ENCODE measurements at places on chromosomes 7 and 10.

DNA sequence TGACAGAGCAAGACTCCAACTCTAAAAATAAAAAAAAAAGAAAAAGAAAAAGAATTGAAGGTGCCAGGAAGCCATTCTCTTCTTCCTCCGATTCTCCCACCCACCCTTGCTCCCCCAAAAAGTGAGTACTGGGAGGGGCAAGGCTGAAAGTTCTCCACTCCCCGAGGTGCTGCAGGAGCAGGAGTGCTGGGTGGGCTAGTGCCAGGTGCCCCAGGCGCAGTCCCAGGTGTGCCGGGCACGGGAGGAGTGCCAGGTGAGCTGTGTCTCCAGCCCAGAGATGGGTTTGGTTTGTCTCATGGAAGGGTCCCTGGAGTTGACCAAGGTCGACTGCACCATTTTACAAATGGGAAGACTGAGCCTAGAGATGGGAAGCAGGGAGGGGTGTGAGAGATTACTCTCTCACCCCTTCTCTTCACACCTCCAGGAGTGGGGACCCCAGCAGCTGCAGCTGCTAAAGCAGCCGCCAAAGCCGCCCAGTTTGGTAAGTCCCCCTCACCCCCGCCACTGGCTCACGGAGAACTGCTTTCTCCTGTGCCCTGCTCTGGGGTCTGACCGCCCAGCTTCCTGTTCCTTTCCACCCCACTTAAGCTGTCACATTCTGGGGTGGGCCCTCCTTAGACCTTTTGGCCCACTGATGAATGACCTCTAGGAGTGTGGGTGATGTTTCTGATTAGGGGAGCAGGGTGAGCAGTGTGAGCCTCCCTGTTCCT is 26.2 kb upstream of the LIMK1 start:
- no peak for DNase-seq

DNA sequence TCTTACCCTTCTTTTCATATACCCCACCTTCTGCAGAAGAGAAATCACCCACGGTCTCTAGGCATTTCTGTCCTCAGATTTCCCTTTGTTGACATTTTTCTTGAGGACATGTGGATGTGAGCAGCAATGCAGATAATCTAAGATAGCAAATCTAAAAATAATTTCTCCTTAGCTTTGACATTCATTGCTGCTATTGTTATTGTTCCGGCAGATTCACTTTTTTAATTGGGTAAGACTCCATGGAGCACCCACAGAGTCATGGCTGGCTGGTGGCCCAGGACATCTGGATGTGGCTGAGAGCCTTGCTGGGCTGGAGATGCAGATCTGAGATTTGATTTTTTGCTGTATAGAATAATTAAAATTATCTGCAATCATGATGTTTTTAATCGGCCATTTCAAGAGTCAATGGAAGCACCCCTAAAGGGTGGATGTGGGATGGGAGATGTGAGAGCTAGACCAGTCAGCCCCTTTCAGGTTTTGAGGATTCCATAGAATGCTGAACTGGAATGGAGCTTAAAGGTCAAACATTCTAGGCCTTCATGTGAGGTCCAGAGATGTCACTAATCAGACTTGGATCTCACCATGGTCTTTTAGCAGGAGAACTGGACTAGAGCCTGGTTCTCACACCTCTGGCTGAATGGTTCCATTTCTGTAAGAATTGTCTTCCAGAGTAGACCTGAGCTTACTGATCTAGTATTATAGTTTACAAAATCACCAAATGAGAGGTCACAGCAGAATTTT is 37.5 kb downstream of the TAS2R41 start:
- DNase-seq: no peak

DNA sequence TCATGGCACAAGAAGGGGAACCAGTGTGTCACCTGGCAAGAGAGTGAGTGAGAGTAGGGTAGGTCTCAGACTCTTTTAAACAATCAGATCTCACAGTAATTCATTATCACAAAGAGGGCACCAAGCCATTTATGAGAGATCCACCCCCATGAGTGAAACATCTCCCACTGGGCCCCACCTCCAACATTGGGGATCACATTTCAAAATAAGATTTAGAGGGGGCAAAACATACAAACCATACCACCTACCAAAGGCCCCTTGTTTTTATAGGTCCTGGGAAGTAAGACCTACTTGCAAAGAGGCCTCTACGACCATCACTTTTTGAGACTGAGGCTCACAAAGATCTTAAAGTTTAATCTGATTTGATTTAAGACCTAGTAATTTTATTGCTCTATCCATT is 134.9 kb downstream of the NRCAM start:
- no peak for DNase-seq

- DNase-seq: no peak
Measured at GRCh38 chr10:17586821-17587234, 30.3 kb downstream of the HACD1 start.

GRCh38 chr7:2031451-2031845 is 201.3 kb downstream of the MAD1L1 start:
- DNase-seq: no peak

DNA sequence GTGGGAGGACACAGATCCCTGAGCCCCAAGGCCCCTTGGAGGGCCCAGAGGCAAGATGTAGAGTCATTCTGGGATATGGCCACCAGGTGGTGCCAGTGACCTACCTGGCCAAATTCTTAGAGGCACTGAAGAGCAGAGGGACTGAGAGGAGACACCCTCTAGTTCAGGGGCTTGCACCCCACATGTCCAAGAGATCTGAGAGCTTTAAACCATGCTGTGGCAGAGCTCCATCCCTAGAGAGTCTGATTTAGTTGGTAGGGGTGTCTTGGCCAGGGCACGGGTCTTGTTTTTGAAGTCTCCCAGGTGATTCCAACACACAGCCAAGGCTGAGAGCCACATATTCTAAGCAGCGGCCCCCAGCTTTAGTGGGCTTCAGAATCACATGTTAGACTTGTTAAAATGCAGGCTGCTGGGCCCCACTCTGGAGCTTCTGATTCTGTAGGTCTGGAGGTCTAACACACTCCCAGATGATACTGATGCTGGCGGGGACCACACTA is 52.5 kb downstream of the PRF1 start:
- peak; percentile 63 for DNase-seq

DNA sequence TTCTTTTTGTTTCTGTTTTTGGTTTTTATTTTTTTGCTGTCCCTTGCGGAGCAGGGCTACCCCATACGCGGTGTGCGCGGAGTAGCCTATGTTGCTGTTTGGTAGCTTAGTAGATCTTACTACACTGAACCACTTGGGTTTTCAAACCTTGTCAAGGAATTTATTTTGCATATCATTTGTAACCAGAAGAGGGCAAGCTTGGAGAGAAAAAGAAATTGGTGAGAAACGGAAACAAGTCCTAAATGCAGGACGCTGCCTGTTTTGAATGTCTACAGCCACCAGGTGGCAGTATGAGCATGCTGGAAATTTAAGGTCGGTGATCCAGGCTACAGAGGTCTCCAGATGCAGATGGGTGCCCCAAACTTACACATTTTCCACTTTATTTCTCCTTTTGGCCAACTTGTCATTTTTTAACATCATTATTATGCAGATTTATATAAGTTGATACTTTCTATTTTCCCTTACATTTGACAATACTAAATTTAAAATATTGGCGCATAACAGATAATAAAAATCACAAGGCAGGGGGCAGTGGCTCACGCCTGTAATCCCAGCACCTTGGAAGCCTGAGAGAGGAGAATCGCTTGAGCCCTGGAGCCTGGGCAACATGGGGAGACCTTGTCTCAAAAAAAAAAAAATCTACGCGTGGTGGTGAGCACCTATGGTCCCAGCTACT is 15.3 kb upstream of the TRA2A start:
- peak; percentile 85 for DNase-seq

DNA sequence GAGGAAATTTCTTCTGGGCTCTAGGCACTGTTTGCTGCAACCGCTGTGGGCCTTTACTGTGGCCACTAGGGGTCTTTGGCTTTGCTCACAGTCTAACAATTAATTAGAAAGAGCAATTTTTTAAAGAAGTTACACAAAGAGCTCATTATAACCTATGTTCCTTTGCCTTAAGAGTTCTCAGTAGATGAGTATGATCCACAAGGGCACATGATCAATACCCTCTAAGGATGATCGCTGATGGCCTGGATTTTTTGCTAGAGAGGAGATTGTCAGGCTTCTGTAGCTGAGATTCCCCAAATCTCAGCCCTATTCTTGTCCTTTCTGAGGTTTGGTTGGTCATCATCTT is 80.8 kb upstream of the RHOBTB1 start:
- DNase-seq: no peak
